ENCODE measurements at places on chromosomes 3 and 15.

- DNase-seq: no peak
Observed at GRCh38 chr3:60047426-60048200, 997.8 kb upstream of the CFAP20DC start.

DNA sequence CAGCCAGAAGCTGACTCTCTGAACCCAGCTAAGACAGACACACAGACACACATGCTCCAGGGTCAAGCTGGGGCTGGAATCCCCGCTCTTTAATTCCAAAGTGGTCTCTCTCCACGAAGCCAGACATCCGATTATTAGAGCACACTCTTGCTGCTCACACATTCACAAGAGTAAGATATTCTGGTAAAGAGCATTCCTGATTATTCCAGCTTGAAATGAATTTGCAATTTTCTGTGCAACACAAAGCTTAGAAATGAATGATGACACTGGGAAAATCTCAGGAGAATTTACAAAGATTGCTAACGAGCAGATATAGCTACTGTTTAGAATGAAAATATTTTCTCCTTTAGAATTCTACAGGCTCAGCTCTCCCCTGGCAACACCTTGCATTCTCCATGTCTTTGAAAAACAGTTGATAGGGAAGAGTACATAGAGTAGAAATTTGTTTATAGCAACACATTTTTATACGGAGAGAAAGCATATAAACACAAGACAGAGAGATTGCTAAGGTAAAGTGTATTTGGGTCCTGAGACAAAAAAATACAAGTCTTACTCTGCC, 80.6 kb upstream of the EIF1B start:
- DNase-seq: no peak

- DNase-seq: no peak
Observed at GRCh38 chr3:67685499-67685898, 31.1 kb upstream of the SUCLG2 start.

GRCh38 chr3:112352720-112353119, 19.8 kb downstream of the CD200 start:
- DNase-seq: no peak

DNA sequence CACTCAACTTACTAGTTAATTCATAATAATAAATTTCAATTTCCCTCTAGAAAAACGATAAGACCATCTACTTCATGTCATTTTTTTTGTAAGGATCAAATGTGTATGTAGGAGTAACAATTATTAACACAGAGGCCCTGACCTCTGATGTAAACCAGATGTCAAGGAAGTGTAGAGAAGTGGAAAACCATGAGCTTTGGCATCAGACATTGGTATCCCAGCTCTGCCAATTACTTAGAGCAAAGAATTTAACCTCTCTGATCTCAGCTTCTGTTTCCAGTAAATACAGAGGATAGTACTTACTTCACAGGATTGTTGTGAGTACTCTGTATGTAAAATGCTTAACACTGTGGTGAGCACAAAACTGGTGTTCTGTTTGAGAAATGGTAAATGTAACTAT, 17.5 kb downstream of the AQR start:
- DNase-seq: no peak
